ENCODE measurements at places on chromosomes 11 and 22.
A peak's percentile ranks its signal among the peaks of the same experiment; 100 is the strongest.

DNA sequence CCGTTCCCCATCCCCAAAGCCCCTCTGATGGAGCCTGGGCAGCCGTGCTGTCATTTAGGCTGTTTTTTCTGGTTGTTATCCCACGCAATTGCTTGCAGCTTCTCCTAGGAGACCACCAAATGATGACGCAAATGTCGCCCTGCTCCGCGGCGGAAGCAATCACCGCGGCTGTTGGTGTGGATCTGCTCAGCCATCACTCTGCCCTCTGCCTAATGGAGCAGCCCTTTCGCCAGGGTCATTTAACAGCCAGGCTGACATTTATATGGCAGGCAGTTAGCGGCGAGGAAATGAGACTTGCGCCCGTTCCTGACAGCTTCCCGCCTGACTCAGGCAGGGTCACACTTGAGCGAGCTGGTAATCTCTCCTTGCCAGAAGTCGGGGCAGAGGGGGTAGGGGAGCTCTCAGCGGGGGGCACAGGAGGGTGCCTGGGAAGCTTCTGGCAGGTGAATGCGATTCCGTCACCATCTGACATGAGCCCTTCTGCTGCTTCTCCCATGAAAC lies 97.9 kb upstream of the RTL6 start:
- no peak for DNase-seq

GRCh38 chr11:109680127-109680526 lies 258.1 kb downstream of the C11orf87 start:
- no peak for DNase-seq

DNA sequence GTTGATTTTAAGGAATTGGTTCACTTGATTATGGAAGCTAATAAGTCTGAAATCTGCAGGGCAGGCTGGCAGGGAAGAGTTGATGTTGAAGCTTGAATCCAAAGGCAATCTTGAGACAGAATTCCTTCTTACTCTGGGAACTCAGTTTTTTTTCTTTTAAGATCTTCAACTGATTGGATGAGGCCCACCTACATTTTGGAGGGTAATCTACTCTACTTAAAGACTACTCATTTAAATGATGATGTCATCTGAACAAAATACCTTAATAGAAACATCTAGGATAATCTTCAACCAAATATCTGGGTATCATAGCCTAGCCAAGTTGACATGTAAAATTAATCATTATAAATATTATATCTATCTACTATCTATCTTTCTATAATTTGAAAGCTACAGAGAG lies 163.2 kb downstream of the PGR start:
- no peak for DNase-seq

GRCh38 chr11:109229682-109230081 lies 192.3 kb upstream of the C11orf87 start:
- DNase-seq: no peak

- DNase-seq: no peak
Observed at GRCh38 chr11:128227466-128227865, 359.9 kb downstream of the ETS1 start.

- DNase-seq: no peak
Observed at GRCh38 chr11:2307501-2308331, 5.9 kb downstream of the TSPAN32 start.

DNA sequence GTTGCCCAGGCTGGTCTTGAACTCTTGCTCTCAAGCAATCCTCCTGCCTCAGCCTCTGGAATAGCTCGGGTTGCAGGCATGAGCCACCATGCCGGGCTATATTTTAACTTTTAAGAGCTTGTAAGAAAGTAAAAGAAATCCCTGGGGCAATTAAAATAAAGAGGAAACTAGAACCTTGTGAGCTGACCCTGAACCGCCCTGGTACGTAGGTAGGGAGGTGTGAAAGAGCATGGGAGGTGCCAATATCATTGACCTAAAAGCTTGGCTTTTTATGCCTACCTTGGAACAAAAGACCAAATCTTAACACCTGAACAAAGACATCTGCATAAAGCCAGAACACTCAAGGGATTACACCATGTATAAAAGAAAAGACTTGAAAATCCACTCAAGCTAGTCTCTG lies 595.1 kb downstream of the SOX6 start:
- no peak for DNase-seq

GRCh38 chr11:130722401-130722800 lies 193.9 kb downstream of the SNX19 start:
- DNase-seq: no peak

GRCh38 chr11:125476721-125477120 lies 19.3 kb downstream of the FEZ1 start:
- DNase-seq: no peak

- no peak for DNase-seq
Observed at GRCh38 chr11:82872377-82873150, 27.7 kb downstream of the PRCP start.

GRCh38 chr11:66728693-66729385 lies at the start of gene SPTBN2:
SPTBN2 (minus strand) TSS chr11:66729216; CDS start chr11:66721240, 7,976 bp downstream.
- no peak for DNase-seq

GRCh38 chr11:133082841-133083488 lies 449.3 kb downstream of the OPCML start:
- DNase-seq: peak; percentile 19

- DNase-seq: no peak
Observed at GRCh38 chr11:26862801-26863200, 131.1 kb upstream of the FIBIN start.

GRCh38 chr22:47715866-47716578 lies 953.6 kb downstream of the TBC1D22A start:
- DNase-seq: no peak

- no peak for DNase-seq
Observed at GRCh38 chr11:66974724-66975404, at the start of gene C11orf86. C11orf86 (plus strand) TSS chr11:66975304; CDS start chr11:66975363, 59 bp downstream.

DNA sequence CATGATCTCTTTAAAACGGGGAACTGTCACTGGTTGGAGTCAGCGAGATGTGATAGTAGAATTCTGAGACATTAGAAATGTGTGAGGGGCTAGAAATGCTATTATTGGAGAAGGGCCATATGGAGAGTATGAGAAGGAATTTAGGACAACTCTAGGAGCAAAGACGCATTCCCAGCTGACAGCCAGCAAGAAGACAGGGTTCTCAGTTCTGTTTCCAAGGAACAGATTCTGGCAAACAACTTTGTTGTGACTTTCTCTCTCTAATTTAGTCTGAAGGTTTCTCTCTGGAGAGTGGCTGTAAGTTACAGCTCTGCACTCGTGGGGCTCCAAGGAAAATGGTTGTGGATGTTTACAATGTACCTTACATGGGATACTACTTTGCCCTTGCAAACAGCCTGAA lies 876.3 kb downstream of the FAM181B start:
- DNase-seq: no peak

GRCh38 chr11:126695293-126695692 lies 305.3 kb downstream of the KIRREL3 start:
- DNase-seq: no peak

DNA sequence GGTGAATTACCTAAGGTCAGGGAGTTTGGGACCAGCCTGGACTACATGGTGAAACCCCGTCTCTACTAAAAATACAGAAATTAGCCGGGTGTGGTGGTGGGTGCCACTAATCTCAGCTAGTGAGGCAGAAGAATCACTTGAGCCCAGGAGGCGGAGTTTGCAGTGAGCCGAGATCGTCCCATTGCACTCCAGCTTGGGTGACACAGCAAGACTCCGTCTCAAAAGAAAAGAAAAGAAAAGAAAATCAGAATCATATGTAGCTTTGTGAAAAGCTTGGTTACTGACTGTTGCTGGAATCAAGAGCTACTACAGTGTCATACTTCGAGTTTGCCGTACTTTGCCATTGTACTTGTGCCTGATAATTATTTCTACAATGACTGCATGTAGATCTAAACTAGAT lies 4.2 kb upstream of the TMEM135 start:
- no peak for DNase-seq

GRCh38 chr11:122207505-122207904 lies 91.5 kb upstream of the BLID start:
- DNase-seq: no peak

- no peak for DNase-seq
Observed at GRCh38 chr11:113389272-113389671, 1.7 kb downstream of the ANKK1 start.

DNA sequence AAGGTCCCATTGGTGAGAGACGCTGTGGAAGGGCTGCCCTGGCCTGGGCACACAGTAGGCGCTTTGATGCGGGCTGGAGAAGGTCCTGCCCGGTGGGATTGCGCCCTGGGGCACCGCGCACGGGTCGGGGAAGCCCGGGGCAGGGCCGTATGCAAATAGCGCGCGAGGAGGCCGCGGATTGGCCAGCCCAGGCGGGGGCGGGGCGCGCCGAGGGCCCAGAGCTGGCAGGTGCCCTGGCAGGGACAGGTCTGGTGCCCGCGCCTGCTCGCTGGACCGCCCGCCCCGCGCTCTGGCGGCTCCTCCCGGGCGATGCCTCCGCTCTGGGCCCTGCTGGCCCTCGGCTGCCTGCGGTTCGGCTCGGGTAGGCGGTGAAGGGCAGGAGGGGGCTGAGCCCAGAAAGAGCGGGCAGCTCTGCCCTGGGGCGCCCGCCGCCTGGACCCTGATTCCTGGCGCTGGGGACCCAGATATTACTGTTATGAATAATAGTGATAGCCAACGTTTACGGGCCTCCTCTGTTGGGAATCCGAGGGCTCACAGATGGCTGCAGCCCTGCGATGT lies at the start of gene UPK3A:
TSS of gene UPK3A (plus strand) at position 245 of the 558 bp plus-strand sequence. CDS start at position 310, 65 bp downstream.
- peak; percentile 67 for DNase-seq

GRCh38 chr11:88206751-88207150 lies 31.5 kb upstream of the RAB38 start:
- DNase-seq: no peak

DNA sequence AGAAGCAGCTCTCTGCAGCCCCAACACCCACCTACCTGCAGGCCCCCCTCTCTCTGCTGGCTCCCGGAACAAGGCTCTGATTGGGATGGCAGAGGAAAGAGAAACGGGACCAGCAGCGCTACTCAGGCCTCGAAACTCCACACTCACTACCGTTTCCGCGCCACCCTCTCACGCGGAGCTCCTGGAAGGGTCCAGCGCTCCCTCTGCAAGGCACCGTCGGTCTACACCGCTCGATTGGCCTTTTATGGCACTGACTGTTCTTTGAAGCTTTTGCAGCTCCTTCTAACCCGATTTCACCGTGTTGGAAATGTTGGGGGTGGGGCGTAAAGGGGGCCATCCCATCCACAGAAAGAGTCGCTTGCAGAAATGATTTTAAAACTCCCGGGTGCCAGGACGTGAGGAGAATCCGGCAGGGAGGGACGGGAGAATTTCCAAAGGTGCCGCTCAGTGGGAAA lies 323 bp upstream of the PANX1 start:
- DNase-seq: no peak

- no peak for DNase-seq
Observed at GRCh38 chr11:134634897-134635831, 223.1 kb upstream of the B3GAT1 start.

Data from CD4-positive, alpha-beta T cell treated with Interferon alpha-2 for 1 hour (primary cell).